ENCODE measurements at places on chromosomes 7 and 10.
A peak's percentile ranks its signal among the peaks of the same experiment; 100 is the strongest.

DNA sequence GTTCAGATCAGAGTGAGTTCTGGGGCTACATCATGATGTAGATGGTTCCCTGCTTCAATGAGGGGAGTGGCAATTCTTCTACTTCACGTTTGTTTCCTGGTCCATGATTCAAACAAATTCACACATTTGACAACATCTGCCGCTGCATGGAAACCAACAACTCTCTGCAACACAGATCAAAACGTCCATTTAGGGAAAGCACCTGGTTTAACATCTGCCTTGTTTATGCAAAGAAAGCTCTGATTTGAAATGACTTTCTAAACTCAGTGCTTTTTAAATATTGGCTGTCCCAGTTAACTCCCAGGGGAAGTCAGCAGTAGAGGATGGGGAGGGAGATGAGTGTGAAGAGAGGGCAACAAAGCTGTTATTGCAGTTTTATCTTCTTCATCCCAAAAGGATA, 93.8 kb downstream of the GAD2 start:
- H3K4me3 ChIP-seq = no peak overlapping the region
- H3K4me1 ChIP-seq = no peaks in the 10 kb centered on the region
- no peaks in the 10 kb centered on the region for H3K27me3 ChIP-seq
- no peak overlapping the region for H3K27ac ChIP-seq
- H3K36me3 ChIP-seq = no peaks in the 10 kb centered on the region

GRCh38 chr7:134779741-134780065, 269 bp downstream of the CALD1 start:
- H3K36me3 ChIP-seq = no peaks in the 10 kb centered on the region
- no peaks in the 10 kb centered on the region for H3K27me3 ChIP-seq
- peak overlapping the region; percentile 68 for H3K4me3 ChIP-seq
- no peak for DNase-seq

- H3K27me3 ChIP-seq = no peaks in the 10 kb centered on the region
- no peak for DNase-seq
- H3K36me3 ChIP-seq = no peaks in the 10 kb centered on the region
Measured at GRCh38 chr7:44631458-44632115, 25.2 kb downstream of the OGDH start.

GRCh38 chr7:18515067-18515466, 19.5 kb downstream of the HDAC9 start:
- no peaks in the 10 kb centered on the region for H3K4me1 ChIP-seq
- H3K27ac ChIP-seq = no peak overlapping the region
- DNase-seq = no peak
- no peaks in the 10 kb centered on the region for H3K36me3 ChIP-seq

DNA sequence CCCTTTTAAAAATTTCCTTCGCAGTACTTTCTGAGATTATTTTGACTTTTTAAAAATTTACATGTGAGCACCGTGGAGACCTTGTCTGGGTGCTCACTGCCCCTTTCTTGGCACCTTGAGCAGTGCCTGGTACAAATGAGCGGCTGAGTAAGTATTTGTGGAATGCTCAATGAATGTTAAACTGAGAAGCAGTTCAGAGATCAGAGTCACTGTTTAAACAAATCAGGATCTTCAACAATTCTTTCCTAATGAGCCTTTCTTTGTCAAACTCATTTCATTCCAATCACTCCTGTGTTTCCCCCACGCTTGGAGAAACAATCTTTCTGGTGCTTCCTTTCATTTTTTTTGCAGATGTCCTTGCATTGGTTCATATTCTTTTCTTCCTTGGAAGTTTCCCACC, 611.3 kb upstream of the GALNT17 start:
- no peaks in the 10 kb centered on the region for H3K27me3 ChIP-seq

DNA sequence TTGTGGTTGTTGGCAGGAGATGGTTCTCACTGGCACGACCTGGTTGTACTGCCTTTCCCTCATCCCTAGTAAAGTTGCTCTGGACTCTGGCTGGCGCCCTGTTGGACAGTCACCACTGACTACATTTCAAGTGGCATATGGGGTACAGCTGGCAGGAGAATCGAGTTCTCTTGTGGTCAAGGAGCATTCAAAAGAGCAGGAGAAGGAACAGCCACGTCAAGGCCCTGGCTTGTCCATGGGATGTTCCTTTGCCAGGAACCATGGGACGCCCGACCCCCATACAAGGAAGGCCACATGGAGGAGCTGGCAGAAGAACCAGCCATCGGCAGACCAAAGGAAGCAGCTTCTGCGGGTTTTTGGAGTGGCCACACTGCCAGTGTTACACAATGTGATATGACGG, 87.0 kb upstream of the SLC25A13 start:
- H3K4me1 ChIP-seq = no peaks in the 10 kb centered on the region
- no peak overlapping the region for H3K4me3 ChIP-seq

DNA sequence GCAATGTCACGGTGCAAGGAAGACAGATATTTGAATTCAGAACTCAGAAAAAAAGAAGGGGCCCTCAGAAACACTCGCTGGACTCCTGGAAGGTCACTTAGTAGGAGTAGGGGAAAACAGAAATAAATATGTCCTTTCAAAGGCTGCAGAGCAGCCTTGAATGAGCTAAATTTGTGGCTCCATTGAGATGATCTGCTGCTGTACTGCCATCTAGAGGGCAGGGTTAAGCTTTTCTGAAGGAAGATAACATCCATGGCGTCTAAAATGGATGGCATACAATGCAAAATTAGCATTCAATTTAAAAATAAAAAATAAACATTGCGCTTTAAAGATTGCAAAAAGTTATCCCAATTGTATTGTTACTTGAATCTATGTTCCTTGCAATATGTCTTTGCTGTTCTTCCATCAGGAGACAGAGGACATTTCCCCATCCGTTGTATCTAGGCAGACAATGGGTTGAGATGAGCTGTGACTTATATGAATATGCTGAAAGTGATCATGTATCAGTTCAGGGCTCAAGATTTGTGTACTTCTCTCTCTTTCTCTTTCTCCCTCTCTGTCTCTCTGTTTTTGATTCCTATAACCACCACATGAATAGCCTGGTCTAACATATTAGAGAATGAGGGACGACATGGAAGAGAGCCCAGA, 642.2 kb downstream of the SH2D4B start:
- DNase-seq = peak; percentile 25
- no peak overlapping the region for H3K4me3 ChIP-seq
- H3K36me3 ChIP-seq = no peaks in the 10 kb centered on the region
- no peaks in the 10 kb centered on the region for H3K4me1 ChIP-seq
- H3K27me3 ChIP-seq = no peaks in the 10 kb centered on the region

DNA sequence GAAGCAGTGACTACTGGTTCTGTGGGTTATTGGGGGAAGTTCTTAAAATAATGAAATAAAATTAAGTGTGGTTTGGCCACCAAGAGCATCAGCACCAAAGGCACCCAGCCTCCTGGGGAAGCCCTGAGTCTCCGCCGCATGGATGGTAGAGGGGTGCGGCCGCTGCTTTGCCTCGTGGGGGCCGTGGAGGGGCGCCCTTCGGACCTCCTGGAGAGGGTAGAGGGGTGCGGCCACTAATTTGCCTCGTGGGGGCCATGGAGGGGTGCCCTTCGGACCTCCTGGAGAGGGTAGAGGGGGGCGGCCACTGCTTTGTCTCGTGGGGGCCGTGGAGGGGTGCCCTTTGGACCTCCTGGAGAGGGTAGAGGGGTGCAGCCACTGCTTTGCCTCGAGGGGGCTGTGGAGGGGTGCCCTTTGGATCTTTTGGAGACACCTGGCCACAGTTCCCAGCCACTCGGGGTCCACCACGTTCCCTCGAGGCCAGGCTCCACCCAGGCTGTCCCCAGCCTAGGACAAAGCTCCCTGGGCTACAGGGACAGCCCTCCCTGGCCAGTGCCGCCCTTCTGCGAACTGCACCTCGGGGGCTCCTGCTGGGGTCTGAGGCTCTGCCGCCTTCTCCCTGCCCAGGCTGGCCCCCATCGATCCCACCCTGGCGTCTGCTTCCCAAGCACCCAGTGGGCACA, 535.1 kb downstream of the PTPRN2 start:
- H3K4me1 ChIP-seq = no peaks in the 10 kb centered on the region
- no peak for DNase-seq
- no peaks in the 10 kb centered on the region for H3K27me3 ChIP-seq
- H3K4me3 ChIP-seq = no peak overlapping the region

- no peaks in the 10 kb centered on the region for H3K36me3 ChIP-seq
- no peak overlapping the region for H3K4me3 ChIP-seq
- H3K27me3 ChIP-seq = no peaks in the 10 kb centered on the region
- H3K4me1 ChIP-seq = no peaks in the 10 kb centered on the region
Measured at GRCh38 chr10:117878626-117879025, 168.1 kb downstream of the RAB11FIP2 start.

- H3K27me3 ChIP-seq = no peaks in the 10 kb centered on the region
- DNase-seq = no peak
- H3K36me3 ChIP-seq = no peaks in the 10 kb centered on the region
- no peak overlapping the region for H3K27ac ChIP-seq
- no peaks in the 10 kb centered on the region for H3K4me1 ChIP-seq
- H3K4me3 ChIP-seq = no peak overlapping the region
Measured at GRCh38 chr10:60086862-60087261, 180.5 kb upstream of the CCDC6 start.

- H3K27me3 ChIP-seq = no peaks in the 10 kb centered on the region
- no peak overlapping the region for H3K4me3 ChIP-seq
- DNase-seq = peak; percentile 53
- no peaks in the 10 kb centered on the region for H3K36me3 ChIP-seq
- H3K4me1 ChIP-seq = no peaks in the 10 kb centered on the region
Measured at GRCh38 chr7:142385491-142386340, 127.9 kb upstream of the PRSS58 start.
